ENCODE measurements at places on chromosomes 3 and 15. TPM values are rescaled to one million over a fixed set of nuclear protein-coding genes. Genes with fewer than 3 reads are reported as not detected.

GOLGA8T gene
- 0.30 TPM for total RNA-seq

TBC1D21 gene
- total RNA-seq: not detected

LAMB2 gene
- 172 TPM for total RNA-seq

GATA2 gene
- total RNA-seq: 1.3 TPM

FGF7 gene
- total RNA-seq: 0.30 TPM

CPNE4 gene
- not detected for total RNA-seq

DNA sequence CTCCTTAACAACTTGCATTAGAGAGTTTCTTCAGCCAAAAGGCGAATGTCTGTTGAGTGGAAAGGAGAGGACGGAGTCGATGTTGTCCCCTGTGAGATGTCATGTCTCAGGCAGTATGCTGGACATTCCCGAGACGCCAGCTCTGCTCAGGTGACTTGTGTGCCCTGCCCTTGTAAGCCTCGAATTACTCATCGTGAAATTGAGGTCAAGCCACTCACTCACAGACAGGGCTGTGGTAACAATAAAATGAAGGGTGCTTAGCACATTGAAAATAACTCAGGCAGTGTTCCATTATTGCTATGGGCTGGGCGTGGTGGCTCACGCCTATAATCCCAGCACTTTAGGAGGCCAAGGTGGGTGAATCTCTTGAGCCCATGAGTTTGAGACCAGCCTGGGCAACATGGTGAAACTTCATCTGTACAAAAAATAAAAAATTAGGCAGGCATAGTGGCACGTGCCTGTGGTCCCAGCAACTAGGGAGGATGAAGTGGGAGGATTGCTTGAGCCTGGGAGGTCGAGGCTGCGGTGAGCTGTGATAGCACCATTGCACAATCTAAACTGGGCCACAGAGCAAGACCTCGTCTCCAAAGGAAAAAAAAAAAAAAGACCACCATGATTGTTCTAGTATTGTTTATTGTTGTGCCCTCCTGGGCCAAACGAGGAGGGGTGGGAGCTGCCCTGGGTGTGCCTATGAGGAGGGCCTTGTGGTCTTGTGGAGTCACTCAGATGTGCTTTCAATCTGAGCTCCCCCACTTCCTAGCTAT, 214.4 kb downstream of the THSD4 start:
- no peak for DNase-seq

- no peak for DNase-seq
These were observed 64.8 kb upstream of the ARL8B start for GRCh38 chr3:5057272-5057671.

- no peak for DNase-seq
These were observed 90.2 kb downstream of the NFKBIZ start for GRCh38 chr3:101939361-101940049.

GRCh38 chr15:62124973-62125303, 40.1 kb downstream of the C2CD4B start:
- no peak for DNase-seq

GRCh38 chr3:53489787-53490458, 4.5 kb upstream of the CACNA1D start:
- no peak for DNase-seq

DNA sequence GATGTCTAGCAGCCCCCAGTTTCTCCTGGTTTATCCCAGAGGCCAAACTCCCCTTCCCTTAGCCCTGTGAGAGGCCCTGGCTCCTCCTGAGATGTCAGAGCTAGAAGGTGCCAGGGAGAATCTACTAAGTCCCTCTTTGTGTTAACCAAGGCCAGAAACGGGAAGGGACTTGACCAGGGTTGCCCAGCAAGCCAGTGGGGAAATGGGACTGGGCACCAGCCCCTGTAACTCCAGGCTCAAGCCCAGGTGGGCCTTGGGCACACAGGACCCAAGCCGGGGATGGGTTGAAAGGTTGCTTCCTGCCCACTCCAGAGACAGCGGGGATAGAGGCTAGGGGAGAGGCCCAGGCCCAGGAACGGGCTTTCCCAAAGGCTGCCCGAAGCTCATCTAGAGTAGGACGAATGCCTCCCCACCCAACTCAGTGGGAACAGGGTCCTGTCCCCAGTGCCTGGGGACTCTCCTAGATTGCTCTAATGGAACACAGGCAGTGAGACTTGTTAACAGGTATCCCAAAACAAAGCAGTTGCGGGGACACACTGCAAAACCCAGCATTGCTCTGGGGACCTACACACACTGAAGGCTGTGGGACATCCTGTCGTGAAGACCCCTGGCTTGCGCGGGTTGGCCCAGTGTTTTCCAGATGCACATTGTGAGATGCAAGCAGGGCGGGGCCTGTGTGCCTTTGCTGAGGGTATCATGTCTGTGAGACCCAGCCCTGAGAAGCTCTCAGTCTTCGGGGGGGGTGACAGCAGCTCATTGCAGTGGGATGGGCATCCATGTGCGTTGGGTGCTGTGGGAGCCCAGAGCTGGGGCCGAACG, 12.9 kb upstream of the TXNRD3 start:
- DNase-seq: no peak

DNA sequence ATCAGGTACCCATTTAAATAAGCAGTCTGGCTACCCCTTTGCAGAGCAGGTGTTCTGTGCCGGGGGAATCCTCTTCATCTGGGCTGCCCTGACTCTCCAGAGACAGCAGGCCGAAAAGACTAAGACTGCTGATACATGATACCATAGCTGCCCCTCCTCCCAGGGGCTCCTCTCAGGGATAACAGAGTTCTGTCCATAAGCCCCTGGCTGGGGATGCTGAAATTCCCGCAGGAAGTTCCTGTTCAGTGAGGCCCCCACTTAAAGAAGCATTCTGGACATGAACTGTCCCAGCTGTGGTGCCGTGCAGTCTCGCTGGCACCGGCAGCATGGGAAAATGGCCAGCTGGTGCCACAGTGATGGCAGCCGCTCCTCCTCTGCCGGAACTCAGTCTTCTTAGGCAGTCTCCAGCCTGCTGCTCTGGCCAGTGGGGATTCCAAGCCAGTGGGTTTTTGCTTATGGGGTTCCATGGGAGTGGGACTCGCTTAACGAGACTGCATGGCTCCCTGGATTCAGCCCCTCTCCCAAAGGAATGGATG, 1026.2 kb downstream of the NAALADL2 start:
- DNase-seq: no peak

DNA sequence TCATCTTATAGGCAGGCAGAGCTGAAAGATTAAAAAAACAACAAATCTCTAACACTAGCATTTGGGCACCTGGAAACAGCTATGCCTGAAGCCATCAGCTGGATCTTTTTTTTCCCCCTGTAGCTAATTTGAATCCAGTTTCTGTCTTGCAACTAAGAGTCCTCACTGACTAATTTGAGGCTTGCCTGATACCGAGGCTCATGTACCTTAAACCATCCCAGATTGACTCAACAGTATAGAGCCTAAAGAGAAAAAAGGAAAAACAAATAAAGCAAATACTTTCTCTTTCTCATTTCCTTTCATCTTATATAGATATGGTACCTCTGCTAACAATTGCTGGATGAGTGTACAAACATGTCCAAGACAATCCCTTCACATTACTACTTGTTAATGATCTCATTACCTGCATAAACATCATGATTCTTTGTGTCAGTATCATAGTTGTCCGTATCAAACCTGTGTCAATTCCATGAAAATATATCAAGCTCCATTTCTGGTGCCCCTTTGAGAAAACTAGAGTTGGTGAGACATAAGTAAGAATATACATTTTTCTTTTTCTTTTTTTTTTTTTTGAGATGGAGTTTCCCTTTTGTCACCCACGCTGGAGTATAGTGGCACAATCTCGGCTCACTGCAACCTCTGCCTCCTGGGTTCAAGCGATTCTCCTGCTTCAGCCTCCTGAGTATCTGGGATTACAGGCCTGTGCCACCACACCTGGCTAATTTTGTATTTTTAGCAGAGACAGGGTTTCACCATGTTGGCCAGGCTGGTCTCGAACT, 43.1 kb downstream of the BHLHE40 start:
- no peak for DNase-seq

DNA sequence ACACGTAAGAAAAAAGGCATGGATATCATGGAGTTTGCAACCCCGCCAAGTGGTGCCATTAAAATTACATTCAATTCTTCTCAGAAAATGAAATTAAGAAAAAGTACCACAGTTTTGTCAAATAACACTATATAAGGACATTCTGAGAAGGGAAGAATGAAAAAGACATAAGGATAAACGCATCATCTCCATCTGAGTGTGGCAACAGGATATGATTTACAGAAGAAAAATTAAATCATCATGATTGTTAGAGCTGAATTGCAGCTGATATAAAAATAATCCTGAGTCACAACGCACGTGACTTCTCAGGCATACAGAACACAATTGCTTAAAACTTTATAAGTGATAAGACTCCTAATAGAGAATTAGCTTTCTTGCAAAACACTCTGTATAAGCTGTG, 133.8 kb downstream of the GREM1 start:
- no peak for DNase-seq

DNA sequence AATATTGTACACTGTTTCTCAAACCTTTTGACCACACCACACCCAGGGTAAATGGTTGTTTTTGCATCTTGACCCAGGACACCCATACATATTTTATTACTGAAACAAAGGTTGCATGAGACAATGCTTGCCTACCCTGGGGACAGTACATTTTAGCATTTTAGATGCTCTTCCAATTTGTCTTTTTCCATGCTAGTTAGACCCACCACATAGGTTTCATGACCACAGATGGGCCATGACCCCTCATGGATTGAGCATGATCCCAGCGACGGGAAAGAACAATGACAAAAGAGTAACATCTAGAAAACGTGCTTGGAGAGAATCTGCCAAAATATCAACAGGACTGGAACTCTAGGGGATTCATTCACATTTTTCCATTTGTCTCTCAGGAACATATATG, 161.0 kb upstream of the PFN2 start:
- no peak for DNase-seq

DNA sequence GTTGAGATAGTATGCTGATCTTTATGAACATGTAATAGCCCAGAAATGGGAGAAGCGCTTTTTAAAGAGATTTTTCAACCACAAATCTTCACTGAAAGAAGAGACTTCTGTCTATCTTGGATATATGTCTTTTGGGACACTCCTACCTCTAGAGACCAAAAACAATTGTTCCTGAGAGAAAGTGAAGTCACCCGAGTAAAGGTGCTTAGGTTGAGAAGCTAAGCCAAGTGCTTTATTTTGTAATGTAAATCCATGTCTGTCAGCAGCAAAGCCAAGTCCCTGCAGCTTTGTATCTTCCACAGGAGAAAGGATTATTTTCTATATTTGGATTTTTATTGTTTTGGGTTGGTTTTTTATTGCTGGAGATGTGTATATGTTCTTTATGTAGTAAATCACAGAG, 32.1 kb upstream of the B3GALNT1 start:
- DNase-seq: no peak

DNA sequence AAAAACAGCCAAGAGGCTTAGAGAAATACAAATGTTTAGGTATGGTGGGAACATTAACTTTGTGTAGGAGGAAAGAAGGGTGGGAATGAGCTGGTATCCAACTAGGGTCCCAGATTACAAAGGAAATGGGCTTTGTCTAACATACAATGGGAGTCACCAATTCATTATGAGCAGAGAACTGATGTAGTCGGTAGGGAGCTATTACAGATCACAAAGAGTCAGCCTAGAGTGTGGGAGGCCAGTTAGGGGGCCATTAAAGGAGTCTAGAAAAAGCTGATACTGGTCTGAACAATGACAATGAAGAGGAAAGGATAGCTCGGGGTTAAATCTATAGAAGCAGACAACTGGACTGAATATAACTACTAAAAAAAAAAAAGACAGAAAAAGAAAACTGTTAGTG, 15.5 kb downstream of the ANO10 start:
- no peak for DNase-seq

Data from left lobe of liver (tissue), 2 donors.